ENCODE measurements at places on chromosomes 5 and 9. TPM values are rescaled to one million over a fixed set of nuclear protein-coding genes. Genes with fewer than 3 reads are reported as not detected.

The SPACA9 gene
- 2.8 TPM for total RNA-seq

The MELK gene
- total RNA-seq = 5.0 TPM

The INSYN2B gene
- 2.2 TPM for total RNA-seq

The ZNF782 gene
- 54.8 TPM for total RNA-seq

The SLC6A7 gene
- 1.9 TPM for total RNA-seq

The SEMA6A gene
- total RNA-seq = 71.4 TPM

The NUTM2F gene
- not detected for total RNA-seq

The DCTN3 gene
- 121 TPM for total RNA-seq

The PCDHGA8 gene
- 30.0 TPM for total RNA-seq

The CREB3 gene
- total RNA-seq = 30.0 TPM

The LHX2 gene
- 182 TPM for total RNA-seq

The NCBP1 gene
- 68.9 TPM for total RNA-seq

The IFT74 gene
- 15.3 TPM for total RNA-seq

The TLX3 gene
- total RNA-seq = not detected

The MARCOL gene
- not detected for total RNA-seq

The PIP5K1B gene
- total RNA-seq = 7.8 TPM

The HRH2 gene
- 8.8 TPM for total RNA-seq

The CD72 gene
- total RNA-seq = not detected

The PTPRD gene
- total RNA-seq = 658 TPM

The C9orf50 gene
- not detected for total RNA-seq

The CCNJL gene
- 4.4 TPM for total RNA-seq

The GPRIN1 gene
- total RNA-seq = 113 TPM

The NRG2 gene
- 8.1 TPM for total RNA-seq

The ALDH1A1 gene
- 0.31 TPM for total RNA-seq

The ADCY2 gene
- total RNA-seq = 23.2 TPM

The NME5 gene
- 8.8 TPM for total RNA-seq

The PTGR1 gene
- 7.5 TPM for total RNA-seq

The C9orf153 gene
- total RNA-seq = 1.3 TPM

The ESM1 gene
- total RNA-seq = not detected

The DMRT2 gene
- not detected for total RNA-seq

The FOXI1 gene
- not detected for total RNA-seq

The MCCC2 gene
- total RNA-seq = 25.7 TPM

The CAST gene
- total RNA-seq = 27.2 TPM

The ARHGEF37 gene
- total RNA-seq = 1.3 TPM

The PSAT1 gene
- 27.5 TPM for total RNA-seq

The IL33 gene
- 12.8 TPM for total RNA-seq

The PCDHA2 gene
- 20.3 TPM for total RNA-seq

The ORM1 gene
- total RNA-seq = not detected

The HBEGF gene
- 10.3 TPM for total RNA-seq

The POU5F2 gene
- 17.2 TPM for total RNA-seq
